Left colon (tissue), 2 donors: ENCODE measurements at places on chromosomes 4 and X. TPM values are rescaled to one million over a fixed set of nuclear protein-coding genes. Genes with fewer than 3 reads are reported as not detected.

The FAM156B gene
- total RNA-seq = 12.6 TPM

The SPATA4 gene
- total RNA-seq = not detected

The FAM90A26 gene
- total RNA-seq = not detected

The CENPVL3 gene
- total RNA-seq = not detected

DNA sequence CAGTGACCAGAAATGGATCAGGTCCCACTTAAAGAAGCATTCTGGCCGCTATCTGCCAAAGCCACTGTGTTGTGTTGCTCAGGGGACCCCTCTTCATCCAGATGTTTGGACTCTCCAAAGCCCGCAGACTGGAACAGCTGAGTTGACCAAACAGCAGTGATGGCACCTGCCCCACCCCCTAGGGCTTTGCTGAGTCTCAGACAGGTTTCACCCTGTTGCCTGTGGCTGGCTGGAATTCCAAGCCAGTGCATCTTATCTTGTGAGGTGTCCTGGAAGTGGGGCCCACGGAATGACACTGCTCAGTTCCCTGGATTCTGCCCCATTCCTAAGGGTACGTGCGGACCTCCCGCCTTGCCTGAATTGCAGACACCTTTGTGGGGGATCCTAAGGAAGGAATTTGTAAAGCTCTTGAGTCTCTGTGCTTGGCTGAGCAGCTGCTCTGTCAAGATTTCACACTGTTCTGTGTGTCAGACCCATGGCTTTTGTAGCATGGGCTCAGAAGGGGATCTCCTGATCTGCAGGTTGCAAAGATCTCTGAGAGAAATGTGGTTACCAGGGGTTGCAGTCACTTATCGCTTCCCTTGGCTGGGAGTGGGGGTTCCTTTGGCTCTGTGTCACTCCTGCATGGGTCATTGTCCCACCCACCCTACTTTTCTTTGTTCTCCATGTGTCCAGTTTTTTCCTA, 1707.9 kb upstream of the PCDH10 start:
- no peak for DNase-seq

DNA sequence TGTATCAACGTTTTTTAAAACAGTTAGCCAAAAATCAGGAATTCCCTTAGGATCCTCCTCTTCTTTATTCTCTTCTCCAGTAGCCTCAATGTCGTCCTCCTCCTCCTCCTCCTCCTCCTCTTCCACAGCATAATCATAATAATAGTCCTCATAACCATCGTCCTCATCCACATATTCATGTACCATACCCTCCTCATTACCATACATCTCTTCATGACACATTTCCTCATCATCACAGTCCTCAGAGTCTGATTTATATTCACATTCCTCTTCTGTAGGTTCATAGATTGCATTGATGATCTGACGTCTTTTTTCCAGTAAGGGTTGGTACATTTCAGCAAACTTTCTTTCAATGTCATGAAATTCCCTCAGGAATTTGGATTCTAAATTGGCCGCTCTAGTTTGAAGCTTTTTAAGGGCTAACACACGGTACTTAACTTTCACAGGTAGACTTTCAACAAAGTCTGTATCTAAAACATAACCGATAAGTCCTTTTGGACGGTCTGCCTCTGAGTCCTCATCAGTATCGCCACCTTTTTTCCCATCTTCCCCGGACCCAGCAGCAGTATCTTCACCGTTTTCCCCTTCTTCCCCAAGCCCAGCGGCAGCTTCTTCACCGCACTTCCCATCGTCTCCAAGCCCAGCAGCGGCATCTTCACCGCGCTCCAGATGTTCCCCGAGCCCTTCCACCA, 771 bp downstream of the NAP1L2 start:
- DNase-seq = no peak

- no peak for DNase-seq
Observed at GRCh38 chr4:61406677-61407076, 206.6 kb downstream of the ADGRL3 start.

The MAD2L1 gene
- 8.8 TPM for total RNA-seq
